Kidney (tissue), 22 donors: ENCODE measurements at places on chromosomes 4 and X. TPM values are rescaled to one million over a fixed set of nuclear protein-coding genes. Genes with fewer than 3 reads are reported as not detected.
A peak's percentile ranks its signal among the peaks of the same experiment; 100 is the strongest.

RHOXF2B gene
- not detected for total RNA-seq

CT47B1 gene
- total RNA-seq: not detected

CSAG2 gene
- total RNA-seq: not detected

ANKRD50 gene
- 12.1 TPM for total RNA-seq

HPF1 gene
- 21.9 TPM for total RNA-seq

EDA gene
- total RNA-seq: 4.2 TPM

DNA sequence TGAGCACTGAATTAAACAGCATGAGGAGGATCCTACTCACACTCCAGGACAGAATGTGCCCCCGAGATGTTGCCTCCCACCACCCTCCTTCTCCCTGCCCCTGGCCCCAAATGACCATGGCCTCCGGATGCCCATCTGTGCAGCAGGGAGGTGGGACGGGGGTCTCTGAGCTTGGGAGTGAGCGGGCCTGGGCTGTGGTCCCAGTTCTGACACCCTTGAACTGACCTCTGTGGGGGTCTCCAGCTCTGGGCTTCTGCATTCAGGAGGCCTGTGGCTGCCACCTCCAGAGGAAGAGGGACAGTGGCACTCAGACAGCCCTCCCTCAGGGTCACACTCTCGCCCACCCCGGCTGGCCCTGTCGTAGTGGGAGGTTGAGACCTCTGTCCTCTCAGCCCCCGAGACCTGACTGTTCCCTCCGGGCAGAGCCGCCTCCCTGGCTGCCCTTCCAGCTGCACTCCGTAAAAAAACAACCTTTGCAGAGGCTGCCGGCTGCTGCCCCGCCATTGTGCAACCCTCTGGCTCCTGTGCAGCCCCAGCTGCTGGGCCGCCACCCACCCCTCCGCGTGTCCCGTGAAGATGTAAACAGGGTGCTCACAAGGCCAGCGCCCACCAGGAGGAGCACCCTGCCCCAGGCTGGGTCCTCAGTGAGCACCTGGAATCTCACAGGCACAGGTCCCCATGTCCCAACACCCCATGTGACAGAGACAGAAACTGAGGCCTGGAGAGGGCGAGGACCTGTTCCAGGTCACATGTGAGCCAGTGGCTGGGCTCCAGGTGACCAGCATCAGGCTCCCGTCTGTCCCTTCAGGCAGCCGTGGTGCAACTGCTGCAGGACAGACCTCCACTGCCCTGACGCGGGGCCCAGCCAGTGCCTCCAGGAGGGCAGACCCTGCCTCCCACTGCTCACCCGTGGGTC is 39.6 kb downstream of the HTRA3 start:
- H3K4me3 ChIP-seq: no peak overlapping the region
- no peaks in the 10 kb centered on the region for H3K36me3 ChIP-seq
- no peaks in the 10 kb centered on the region for H3K27me3 ChIP-seq
- no peak overlapping the region for H3K27ac ChIP-seq
- H3K4me1 ChIP-seq: no peaks in the 10 kb centered on the region
- DNase-seq: no peak

DNA sequence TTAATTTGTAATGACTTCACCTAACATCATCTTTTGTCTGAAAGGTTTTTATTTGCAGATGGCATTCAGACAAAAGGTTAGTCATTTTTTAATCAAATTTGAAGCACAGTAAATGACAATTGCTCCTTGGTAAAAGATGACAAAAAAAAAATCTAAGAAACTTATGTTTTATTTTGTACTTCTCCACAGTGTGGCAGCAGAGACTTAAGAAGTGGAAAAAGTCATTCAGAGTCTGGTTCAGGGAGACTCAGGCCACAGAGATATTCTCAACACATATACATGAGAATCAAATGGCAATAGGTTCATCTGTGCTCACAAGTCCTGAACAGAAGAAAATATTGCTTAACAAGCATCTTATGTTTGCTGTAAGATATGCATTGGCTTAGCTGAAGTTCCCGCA is 436.2 kb downstream of the KCNIP4 start:
- no peaks in the 10 kb centered on the region for H3K27me3 ChIP-seq
- H3K4me3 ChIP-seq: no peak overlapping the region
- no peaks in the 10 kb centered on the region for H3K4me1 ChIP-seq

DNA sequence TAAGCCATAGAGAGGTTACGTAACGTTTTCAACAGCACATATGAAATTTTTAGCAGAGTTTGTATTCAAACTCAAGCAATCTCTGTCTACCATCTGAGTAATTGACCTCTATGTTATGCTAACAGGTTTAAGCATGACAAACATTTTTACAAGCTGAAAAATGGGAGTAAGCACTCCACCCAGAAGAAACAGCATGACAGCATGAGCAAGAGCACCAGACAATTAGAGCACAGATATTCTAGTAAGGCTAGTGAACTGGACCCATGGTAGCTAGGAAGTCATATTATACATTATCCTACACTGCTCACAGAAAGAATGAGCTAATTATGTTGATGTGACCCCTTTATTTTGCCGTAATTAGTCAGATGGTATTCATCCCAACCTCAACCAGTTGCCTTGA is 200.5 kb downstream of the PABPC4L start:
- H3K4me1 ChIP-seq: no peaks in the 10 kb centered on the region
- no peaks in the 10 kb centered on the region for H3K27me3 ChIP-seq
- H3K27ac ChIP-seq: no peak overlapping the region

- H3K27ac ChIP-seq: no peak overlapping the region
- H3K36me3 ChIP-seq: no peaks in the 10 kb centered on the region
- no peak overlapping the region for H3K4me3 ChIP-seq
- no peaks in the 10 kb centered on the region for H3K4me1 ChIP-seq
Measured at GRCh38 chrX:109384699-109385098, 97.2 kb downstream of the GUCY2F start.

GRCh38 chr4:181030961-181031360 is 1212.2 kb upstream of the TENM3 start:
- H3K27ac ChIP-seq: no peak overlapping the region
- DNase-seq: no peak
- no peaks in the 10 kb centered on the region for H3K36me3 ChIP-seq
- no peaks in the 10 kb centered on the region for H3K27me3 ChIP-seq

DNA sequence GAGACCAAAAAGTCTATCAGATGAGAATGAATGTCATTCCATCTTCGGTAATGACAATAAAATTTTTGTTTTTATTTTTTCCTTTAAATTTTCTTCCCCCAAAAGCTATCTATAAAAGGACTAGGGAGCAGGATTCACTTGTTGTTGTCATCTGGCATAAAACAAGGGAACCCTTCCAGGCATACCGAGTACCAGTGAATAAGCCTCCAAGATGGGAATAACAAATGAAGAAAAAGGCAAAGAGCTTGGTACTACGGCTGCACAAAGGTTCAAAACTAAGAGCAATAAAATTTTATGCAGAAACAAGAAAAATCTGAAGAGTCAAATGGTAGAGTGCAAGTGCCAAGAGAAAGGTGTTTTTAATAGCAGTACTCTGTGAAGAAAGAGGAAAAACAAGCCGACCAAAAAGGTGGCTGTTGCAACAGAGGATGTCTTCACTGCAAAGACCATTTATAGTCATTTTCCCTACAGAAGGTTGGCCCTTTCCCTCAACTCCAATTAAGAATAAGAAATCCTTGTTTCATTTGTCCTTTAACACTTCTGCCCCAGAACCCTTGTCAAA is 25.8 kb downstream of the PPP3CA start:
- H3K27ac ChIP-seq: no peak overlapping the region
- H3K4me1 ChIP-seq: no peaks in the 10 kb centered on the region
- H3K27me3 ChIP-seq: no peaks in the 10 kb centered on the region
- no peak overlapping the region for H3K4me3 ChIP-seq

DNA sequence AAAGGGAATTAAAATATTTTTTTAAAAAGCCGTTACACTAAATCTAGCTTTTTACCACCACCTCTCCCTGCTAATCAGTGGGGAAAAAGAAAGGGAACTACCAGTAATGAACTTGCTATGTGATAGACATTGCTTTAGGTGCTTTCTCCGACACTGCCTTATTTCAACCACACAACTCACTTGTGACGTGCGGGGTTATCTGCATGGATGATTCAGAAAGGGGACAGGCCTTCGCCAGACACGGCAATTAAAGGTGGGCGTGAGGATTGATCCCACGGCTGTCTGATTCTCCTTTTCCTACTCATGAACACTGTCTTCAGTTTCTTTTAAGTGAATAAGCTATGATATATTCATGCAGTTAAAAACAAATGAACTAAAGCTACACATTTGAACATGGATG is 882 bp upstream of the CXCR3 start:
- no peaks in the 10 kb centered on the region for H3K36me3 ChIP-seq
- no peaks in the 10 kb centered on the region for H3K27me3 ChIP-seq
- no peak overlapping the region for H3K4me3 ChIP-seq
- DNase-seq: no peak

- no peaks in the 10 kb centered on the region for H3K27me3 ChIP-seq
- no peak overlapping the region for H3K27ac ChIP-seq
- H3K4me1 ChIP-seq: no peaks in the 10 kb centered on the region
- H3K4me3 ChIP-seq: no peak overlapping the region
- H3K36me3 ChIP-seq: no peaks in the 10 kb centered on the region
Measured at GRCh38 chr4:154205471-154205870, 286.1 kb downstream of the DCHS2 start.

- no peak overlapping the region for H3K27ac ChIP-seq
- H3K4me1 ChIP-seq: no peaks in the 10 kb centered on the region
- H3K36me3 ChIP-seq: no peaks in the 10 kb centered on the region
- no peak overlapping the region for H3K4me3 ChIP-seq
- no peaks in the 10 kb centered on the region for H3K27me3 ChIP-seq
Measured at GRCh38 chr4:142413485-142413884, 432.6 kb downstream of the INPP4B start.

DNA sequence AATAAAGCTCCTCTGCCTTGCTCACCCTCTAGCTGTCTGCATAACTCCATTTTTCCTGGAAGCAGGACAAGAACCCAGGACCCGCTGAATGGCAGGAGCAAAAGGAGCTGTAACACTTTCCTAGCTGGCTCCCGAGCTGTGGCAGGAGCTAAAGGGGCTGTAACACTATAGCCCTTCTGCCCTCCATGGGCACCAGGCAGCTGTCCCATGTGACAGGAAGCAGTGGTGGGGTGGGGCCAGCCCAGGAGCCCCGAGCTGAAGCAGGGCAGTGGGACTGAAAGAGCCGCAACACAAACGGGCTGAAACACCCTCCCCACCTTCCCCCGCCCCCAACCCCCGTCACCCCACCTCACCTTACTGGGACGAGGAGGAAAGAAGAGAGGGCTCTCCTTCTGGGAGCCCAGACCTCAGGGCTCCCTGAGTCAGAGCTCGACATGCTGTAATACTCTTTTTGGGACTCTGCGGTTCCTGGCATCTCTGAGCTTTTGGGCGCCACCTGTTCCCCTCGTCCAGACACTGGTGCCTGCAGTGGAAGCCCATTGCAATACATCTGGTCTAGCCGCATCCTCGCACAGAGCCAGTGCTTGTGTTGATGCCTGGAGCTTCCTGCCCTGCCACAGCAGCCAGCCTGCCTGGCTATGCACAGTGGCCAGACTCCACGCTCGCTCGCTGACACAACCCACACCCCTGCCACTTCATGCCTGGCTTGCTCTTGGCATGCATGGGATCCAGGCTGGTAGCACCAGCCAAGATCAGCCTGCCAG is 39.4 kb downstream of the PPM1K start:
- no peak overlapping the region for H3K27ac ChIP-seq
- no peak for DNase-seq
- no peak overlapping the region for H3K4me3 ChIP-seq
- H3K4me1 ChIP-seq: no peaks in the 10 kb centered on the region
- no peaks in the 10 kb centered on the region for H3K27me3 ChIP-seq

GRCh38 chr4:123849495-123849894 is 452.9 kb downstream of the SPRY1 start:
- H3K4me3 ChIP-seq: no peak overlapping the region
- no peaks in the 10 kb centered on the region for H3K27me3 ChIP-seq
- DNase-seq: no peak
- no peaks in the 10 kb centered on the region for H3K36me3 ChIP-seq
- H3K27ac ChIP-seq: no peak overlapping the region

DNA sequence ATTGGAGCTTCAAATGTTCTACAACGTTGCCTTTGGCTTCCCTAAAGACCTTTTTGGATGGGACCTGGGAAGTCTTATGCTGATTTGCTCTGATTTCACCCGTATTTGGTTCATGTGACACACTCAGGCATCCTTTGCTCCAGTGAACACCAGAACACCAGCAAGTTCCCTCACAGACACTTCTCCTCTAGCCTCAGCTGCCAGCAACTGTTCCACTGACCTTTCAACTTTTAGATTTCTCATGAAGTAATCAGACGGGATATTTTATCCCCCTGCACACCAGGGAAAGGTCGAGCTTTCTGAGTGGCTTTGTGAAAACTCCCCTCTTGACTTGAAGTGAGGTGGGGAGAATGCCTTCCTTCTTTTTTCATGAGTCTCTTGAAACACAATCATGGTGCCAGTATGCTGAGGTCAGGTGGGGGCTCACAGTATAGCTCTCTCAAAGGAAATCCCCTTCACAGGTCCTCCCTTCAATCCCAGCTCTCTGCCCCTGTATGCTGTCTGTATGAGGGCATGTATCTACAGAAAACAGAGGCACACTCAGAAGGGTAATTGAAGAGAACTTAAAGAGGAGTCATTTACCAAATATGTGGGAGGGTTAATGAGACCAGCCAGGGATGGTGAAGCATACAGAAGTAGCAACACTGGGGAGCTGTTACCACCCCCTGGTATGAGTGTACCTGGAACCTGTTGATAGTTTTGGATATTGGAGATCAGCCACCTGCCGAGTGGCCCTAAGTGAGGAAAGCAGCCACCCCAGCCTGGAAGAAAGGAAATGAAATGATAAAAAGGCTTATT is 62.7 kb downstream of the FGFBP1 start:
- H3K4me1 ChIP-seq: no peaks in the 10 kb centered on the region
- no peak for DNase-seq
- no peak overlapping the region for H3K27ac ChIP-seq

GRCh38 chr4:139956507-139957017 is 197.4 kb downstream of the MAML3 start:
- DNase-seq: no peak
- H3K27ac ChIP-seq: no peak overlapping the region
- H3K4me3 ChIP-seq: peak overlapping the region; percentile 16
- H3K4me1 ChIP-seq: no peaks in the 10 kb centered on the region

- no peaks in the 10 kb centered on the region for H3K36me3 ChIP-seq
- peak overlapping the region; percentile 54 for H3K4me3 ChIP-seq
- DNase-seq: peak; percentile 95
- no peaks in the 10 kb centered on the region for H3K27me3 ChIP-seq
- H3K27ac ChIP-seq: peak overlapping the region; percentile 2
Measured at GRCh38 chr4:185504098-185505047, 30.9 kb downstream of the PDLIM3 start.

DNA sequence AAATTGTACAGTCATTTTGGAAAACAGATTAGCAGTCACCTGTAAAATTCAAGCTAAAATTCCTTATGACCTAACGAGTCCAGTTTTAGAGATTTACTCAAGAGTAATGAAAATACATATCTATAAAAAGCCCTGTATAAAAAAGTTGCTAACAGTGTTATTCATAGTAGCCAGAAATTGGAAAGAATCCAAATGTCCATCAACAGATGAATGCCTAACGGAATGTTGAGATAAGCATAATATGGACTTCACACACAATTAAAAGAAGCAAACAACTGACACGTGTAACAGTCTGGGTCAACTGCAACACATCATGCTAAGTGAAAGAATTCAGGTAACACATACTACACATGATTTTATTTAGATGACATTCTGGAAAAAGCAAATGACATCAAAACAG is 584.8 kb upstream of the AGA start:
- H3K4me3 ChIP-seq: no peak overlapping the region
- no peaks in the 10 kb centered on the region for H3K36me3 ChIP-seq
- no peaks in the 10 kb centered on the region for H3K4me1 ChIP-seq
- no peak for DNase-seq
- H3K27ac ChIP-seq: no peak overlapping the region

GRCh38 chr4:113888006-113888405 is 91.4 kb downstream of the ARSJ start:
- no peak for DNase-seq
- no peaks in the 10 kb centered on the region for H3K4me1 ChIP-seq
- no peaks in the 10 kb centered on the region for H3K36me3 ChIP-seq
- no peak overlapping the region for H3K27ac ChIP-seq
